ENCODE measurements at places on chromosomes 3 and 15.

GRCh38 chr3:42489116-42489936 is 13.1 kb upstream of the VIPR1 start:
- DNase-seq = no peak

GRCh38 chr3:146709969-146710368 is 104.8 kb upstream of the PLSCR5 start:
- DNase-seq = no peak

DNA sequence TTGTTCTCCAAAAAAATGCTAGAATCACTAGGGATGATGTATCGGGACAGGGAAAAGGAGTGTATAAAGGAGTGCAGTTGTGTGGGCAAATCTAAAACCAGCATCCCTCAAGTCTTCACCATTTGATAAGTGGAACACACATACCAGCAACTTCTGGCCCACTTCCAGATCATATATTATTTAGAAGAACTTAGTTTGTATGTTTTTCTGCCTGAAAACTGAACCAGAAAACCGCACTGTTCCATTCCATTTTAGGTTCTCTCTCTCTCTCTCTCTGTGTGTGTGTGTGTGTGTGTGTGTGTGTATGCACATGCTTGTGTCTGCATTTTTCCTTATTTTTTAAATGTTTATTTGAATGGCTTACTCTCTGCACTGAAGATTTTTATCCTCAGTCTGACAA is 93.5 kb downstream of the SERPINI1 start:
- DNase-seq = no peak

DNA sequence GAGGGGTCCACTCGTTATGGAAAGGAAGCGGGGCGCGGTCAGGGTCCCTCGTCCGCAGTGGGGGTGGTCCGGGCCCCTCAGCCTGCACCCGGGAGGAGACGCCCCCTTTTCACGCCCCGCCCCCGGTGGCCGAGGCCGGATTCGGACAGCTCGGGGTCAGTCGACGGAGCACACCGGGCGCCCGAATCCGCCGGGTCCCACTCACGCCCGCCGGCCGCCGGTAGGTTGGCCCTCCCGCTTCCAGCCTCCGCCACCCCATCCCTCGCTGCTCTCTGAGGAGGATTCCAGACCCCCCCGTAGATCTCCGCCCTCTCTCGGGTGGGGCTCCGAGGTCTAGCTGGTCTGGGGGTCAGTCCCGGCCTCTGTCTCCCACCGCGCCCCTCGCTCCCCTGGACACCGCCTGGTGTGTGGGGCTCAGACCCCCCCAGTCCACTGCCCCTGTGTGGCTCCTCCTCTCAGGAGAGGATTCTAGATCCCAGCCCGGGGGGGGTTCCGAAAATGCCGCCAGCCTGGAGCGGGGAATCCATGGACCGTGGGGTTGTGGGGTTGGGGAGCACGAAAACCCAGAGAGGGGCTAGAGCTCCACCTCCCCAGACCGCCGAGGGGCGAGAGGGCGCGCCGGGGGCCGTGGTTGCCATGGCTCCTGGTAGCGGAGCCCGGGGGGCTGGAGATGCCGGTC is 725 bp downstream of the CHL1 start:
- DNase-seq = peak; percentile 30

DNA sequence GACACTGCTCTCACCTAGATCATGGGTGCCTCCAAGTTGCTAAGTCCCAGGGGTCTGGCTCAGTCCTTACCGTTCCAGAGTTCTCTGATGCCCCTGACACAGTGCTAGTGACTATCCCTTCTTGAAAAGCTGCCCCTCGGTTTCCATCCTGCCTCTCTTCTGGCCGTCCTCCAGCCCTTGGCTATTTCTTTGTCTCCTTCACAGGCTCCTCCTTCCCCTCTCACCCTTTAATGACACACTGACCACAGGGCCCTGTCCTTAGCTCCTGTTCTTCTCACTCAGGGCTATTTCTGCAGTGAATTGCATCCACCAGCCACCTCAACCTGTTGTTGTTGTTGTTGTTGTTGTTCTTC is 31.1 kb downstream of the SLC28A1 start:
- DNase-seq = no peak

DNA sequence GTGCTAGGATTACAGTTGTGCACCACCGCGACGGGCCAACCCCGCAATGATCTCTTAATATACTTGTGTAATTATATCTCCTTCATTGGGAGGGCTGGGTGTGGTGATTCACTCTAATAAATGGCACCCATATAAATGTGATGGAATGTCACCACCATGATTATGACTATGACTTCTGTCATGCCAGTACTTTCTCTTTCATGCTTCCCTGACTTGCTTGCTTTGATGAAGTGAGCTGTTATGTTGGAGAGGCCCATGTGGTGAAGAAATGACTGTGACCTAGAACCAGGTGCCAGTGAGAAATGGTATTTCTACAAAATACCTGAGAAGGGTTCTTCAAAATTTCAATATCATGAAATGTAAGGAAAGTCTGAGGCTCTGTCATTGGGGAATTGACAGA is 24.4 kb upstream of the TP63 start:
- no peak for DNase-seq

GRCh38 chr15:82952158-82953081 is at the start of gene HOMER2:
TSS of gene HOMER2 (minus strand) at chr15:82952720. CDS start at chr15:82952535, 185 bp downstream.
- DNase-seq = peak; percentile 68

GRCh38 chr15:46672041-46672440 is 1037.2 kb downstream of the SQOR start:
- DNase-seq = no peak

DNA sequence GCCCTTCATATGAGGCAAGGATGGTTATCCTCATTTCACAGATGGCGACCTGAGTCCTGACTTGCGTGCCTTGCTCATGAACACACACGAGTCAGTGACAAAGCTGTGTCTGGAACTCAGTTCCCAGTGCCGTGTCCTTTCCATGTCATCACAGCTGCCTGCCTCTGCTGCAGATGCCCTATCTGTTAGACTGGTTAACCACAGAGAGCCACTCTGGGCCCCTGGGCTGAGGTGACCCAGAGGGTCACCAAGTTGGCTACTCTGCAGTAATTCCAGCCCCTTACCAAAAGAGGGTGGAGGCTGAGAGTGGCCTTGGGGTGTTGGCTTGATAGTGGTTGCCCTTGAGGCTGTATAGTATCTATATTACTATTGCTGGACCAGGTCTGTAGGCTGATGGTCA is 41.0 kb downstream of the RAB11A start:
- DNase-seq = no peak

DNA sequence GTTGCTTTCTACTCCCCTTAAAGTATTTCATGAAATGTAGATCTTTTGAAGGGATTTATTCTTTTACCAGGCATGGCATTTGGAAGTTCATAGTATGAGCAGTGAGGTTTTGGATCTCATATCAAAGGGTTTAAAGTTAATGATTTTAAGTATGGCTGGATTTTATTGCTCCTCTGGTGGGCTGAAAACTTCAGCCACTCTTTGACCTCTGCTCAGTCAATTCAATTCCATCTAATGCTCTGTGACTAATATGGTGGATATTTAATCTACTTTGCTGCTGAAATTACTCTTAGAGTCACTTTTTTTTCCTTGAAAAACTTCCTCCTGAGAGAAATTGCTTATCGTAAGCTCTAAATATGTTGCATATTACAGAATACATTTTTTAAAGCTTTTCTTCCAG is 218.6 kb downstream of the NR2F2 start:
- DNase-seq = no peak

DNA sequence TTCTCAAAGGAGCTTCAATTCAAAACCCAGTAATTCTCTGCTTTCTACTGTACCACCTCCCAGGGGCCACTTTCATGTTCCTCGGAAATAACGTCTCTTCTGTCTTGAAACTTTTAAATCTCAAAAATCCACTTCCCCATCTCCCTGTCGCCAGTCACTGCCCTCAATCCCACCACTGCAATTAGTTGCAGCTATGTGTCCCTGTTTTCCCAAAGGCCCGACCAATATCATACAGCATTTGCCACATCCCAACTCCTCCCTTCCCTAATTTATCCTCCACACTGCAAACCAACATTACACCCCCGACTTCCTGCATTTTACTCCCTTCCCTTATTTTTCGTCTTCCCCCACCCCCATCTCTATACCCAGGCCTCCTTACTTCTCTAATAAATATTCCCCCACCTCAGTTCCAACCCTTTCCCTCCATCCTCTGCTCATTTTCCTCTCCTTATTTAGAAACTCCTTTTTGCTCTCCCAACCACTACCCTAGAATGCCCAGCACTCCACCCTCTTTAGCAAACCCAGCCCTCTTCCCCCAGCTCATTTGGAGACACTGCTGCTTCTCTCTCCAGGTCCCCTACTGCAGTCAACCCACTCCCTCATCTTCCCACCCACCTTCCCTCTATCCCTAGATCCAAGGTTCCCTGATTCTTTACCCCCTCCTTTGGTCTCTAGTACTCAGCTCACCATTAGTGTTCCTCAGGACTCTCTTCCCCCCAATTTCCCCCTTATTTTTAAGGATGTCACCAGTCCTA is 1.1 kb downstream of the NPTN start:
- DNase-seq = no peak

DNA sequence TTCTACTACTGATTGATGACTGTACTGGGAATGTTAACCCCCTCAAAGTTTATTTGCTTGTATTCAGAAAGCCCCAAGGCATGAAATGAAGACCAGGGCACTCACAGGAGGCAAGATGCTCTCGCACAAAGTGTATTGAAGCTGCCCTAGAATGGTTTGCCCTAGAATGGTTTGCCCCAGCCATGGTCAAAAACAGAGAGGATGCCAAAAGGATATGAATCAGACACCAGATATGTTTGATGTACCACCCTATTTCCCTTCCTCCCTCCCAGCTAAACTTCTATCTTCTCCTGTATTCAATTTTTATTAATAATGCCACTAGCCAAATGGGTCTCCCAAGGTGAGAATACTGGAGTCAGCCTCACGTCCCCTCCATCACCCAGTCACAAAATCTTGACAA is 101.3 kb downstream of the TMCO5A start:
- DNase-seq = no peak

DNA sequence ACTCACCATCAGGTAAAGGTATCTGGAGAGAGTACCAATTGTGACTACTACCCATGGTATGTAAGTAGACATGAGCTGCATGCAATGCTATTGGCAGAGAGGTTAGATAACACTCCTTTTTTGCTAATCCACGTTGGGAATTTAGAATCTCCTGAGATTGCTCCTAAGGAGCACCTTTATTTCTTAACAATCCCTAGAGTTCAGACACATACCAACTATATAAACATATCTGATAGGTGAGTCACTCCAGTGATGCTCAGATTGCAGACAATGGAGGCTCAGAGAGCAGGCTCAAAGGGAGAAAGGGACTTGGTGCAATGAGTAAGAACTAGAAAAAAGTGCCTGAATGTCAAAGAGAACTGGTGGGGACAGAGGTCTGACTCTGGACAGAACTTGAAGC is 47.0 kb upstream of the LRRFIP2 start:
- peak; percentile 57 for DNase-seq

GRCh38 chr3:25690768-25691533 is 26.2 kb upstream of the TOP2B start:
- no peak for DNase-seq

DNA sequence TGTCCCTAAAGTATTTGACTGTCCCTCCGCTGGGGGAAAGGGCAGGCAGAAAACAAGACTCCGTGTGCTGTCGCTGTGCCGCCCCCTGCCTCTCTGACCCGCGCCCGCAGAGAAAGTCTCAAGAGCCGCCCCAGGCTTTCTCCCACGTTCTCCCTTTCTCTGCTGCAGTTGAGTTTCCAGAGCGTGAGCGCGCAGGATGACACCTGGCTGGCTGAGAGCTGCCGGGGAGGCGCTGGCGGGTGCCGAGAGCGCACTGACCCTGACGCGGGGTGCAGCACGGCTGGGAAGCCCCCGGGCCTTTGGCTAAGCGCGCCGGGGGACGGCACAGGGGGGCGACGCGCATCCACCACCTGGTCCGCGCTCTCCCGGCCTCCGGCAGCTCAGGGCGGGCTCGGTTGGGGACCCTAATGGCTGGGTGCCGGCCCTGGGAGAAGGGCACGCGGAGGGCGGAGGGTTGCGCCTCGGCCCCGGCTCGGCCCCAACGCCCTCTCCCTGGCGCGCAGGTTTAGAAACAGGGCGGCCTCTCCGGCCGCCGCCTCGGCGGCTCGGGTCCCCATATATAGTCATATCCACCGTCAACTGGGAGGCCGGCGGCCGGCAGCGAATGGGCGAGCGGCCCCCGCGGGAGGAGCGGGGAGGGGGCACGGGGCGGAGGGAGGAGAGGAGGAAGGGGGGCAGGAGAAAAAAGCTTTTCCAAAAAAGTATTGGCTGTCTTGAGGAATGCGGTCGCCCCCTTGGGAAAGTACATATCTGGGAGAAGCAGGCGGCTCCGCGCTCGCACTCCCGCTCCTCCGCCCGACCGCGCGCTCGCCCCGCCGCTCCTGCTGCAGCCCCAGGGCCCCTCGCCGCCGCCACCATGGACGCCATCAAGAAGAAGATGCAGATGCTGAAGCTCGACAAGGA is at the start of gene TPM1:
TSS of gene TPM1 (plus strand) at position 774 of the 903 bp plus-strand sequence. CDS start at position 857, 83 bp downstream.
- peak; percentile 96 for DNase-seq

DNA sequence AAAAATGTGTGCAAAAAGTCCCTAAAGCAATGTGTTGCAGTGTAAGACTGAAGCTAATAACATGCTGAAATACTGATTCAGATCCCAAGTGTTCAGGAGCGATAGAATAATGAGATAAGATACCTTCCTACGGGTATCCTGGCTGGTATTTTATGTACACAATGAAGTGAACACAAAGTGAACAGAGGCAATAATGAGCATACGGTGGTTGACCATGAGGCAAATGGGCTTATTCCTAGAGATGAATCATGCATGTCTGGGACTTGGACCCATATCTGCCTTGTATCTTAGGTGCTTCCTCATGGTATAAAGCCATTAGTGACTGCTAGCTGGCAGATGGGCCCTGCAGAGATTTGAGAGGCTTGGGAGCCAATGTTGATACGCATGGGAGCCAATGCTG is 21.5 kb downstream of the PTPRG start:
- DNase-seq = no peak

- peak; percentile 51 for DNase-seq
These were observed 161.0 kb upstream of the HES1 start for GRCh38 chr3:193974671-193975535.

DNA sequence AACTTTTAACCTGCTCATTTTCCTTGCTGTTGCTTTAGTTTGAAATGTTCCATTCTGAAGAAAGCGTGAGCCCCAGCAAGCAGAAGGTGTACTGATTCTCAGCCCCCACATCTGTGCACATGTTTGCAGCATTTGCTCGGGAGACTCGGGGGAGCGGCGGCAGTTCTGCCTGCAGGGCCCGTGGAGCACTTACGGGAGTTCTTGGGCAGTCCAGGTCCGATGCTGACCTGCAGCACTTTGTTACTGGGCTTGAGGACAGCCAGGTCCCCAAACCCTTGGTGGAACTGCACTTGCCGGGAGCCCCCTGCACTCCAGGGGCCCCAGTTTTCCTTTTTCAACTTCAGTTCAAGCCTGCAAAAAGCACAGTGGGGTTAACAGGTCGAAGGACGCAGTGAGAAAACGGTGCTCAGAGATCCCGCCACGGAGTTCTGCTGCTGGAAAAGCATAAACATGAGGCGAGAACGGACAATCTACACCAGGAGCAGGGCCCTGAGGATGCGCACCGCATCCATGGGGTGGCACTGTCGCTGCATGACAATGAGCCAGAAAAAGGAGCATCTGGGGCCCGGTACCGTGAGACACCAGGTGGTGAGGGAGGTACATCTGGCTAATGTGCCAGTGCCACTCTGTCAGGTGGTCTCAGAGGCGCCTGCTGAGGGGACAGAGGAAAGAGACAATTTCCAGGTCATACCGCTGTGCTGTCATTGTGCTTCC is 45.6 kb upstream of the LDHAL6B start:
- DNase-seq = peak; percentile 36

- peak; percentile 46 for DNase-seq
These were observed 62.9 kb downstream of the UMPS start for GRCh38 chr3:124793054-124793739.

Measured in Calu3 (cell line).